Lung (tissue), 17 donors: ENCODE measurements at places on chromosomes 4 and X.
A peak's percentile ranks its signal among the peaks of the same experiment; 100 is the strongest.

- no peak for DNase-seq
Measured at GRCh38 chr4:81746071-81746470, 274.4 kb upstream of the RASGEF1B start.

GRCh38 chrX:47802589-47802988 lies 34.1 kb upstream of the ZNF81 start:
- DNase-seq = no peak

DNA sequence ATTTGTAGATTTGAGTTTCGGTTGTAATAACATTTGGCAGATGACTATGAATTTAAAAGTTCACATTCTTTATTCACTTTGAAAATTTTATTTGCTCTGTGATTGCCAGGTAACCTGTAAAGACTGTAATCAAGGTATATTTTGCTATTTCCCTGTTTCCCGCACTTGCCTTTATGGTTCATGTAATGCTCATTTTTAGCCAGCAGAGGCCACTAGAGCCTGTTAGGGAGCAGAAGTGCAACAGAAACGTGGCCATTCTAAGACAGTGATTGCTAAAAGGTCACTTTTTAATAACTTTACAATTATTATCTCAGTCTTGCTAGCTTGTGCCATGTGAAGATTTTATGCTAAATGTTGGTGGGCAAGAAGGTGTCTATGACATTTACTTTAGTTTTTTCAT lies 12.4 kb downstream of the YIPF6 start:
- peak; percentile 34 for DNase-seq

DNA sequence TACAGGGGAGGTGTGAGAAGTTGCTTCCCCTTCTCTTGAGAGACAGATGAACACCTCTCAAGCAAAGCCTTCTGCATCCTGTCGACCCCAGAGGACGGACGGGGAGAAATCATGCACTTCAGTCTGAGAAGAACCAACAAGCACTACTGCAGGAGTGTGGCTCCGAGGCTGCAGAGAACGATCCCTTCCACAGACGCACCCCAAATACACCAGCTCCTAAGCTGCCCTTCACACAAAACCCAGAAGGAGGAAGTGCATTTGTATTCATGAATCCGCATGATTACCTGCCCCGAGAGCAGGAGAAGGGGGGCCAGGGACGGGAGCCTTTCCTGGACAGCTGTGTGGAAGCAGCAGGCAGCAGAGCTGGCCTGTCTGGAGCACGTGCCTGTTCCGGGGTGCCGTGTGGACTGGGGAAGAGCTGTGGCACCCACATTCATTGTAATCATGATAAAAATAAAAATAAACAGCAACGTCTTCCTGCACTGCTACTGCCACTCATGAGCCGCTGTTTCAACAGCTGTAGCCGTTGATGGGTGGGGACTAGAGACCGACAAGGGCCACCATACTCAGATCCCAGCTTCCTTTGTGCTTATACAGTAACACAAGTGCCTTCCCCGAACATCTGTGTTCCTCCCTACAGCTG lies 42.9 kb downstream of the ACSL1 start:
- no peak for DNase-seq

DNA sequence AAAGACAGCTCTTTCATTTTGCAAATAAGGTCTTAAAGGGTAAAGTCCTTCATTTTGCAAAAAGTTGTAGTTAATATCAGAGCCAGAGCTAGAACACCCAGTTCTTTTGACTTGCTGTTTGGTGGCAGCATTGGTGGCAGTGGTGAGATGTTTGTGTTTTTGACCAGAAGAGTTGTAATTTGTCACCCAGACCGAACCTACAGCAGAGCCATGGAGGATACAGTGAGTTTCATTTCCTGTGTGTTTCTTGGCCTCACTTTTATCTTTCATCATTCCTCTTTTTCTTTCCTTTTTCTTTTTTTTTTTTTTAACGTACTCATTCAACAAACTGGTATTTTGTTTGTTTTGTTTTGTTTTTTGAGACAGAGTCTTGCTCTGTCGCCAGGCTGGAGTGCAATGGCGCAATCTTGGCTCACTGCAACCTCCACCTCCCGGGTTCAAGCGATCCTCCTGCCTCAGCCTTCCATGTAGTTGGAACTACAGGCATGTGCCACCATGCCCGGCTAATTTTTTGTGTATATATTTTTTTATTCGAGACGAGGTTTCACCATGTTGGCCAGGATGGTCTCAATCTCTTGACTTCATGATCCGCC lies 116.4 kb downstream of the AFF1 start:
- no peak for DNase-seq

DNA sequence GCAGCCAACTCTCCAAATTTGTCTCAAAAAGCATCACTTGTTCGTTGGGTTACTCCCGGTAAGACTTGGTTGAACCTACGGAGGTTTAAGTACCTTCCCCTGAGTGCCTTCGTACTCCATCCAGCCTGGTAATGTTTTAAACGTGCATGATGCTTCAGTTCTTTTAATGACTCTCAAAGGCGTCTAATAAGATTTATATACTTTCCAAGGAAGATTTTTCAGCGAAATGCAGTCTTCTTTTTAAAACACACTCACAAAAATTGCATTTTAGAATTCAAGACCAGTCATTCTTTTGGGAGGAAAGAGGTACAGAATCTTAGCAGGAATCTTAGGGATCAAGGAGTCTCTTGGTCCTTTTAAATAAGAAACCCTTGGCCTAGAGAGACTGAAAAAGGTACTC lies 430 bp upstream of the TRPC3 start:
- DNase-seq = no peak

- DNase-seq = peak; percentile 86
Measured at GRCh38 chrX:8913655-8914409, 112.6 kb upstream of the FAM9A start.

GRCh38 chrX:151776181-151776731 lies 41.7 kb downstream of the CNGA2 start:
- peak; percentile 17 for DNase-seq

DNA sequence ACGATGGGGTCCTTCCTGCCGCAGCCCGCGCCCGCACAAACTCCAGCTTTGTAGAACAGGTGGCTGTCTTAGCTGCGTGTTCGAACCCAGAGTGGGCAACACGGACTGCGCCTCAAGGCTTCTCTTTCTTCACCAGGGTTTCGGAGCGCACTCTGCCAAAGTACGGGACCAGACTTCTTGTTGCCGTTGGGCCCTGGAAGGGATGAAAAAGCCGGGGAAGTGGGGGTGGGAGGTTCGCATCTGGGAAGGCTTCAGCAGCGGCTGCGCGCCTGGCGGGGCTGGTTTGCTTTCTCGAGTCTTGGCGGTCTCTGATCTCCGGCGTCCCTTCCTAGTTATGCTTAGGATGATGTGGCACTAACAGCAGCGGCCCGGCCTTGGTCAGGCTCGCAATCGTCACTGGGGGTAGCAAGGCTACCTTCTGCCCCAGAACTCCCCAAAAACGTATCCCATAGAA lies 673 bp downstream of the PARM1 start:
- DNase-seq = no peak

GRCh38 chr4:3297066-3297859 lies 4.4 kb downstream of the RGS12 start:
- no peak for DNase-seq

- no peak for DNase-seq
Measured at GRCh38 chr4:11614426-11614825, 185.7 kb upstream of the HS3ST1 start.

- peak; percentile 92 for DNase-seq
Measured at GRCh38 chrX:47581731-47582647, at the start of gene TIMP1. TIMP1 (plus strand) TSS chrX:47582436; CDS start chrX:47583416, 980 bp downstream.

DNA sequence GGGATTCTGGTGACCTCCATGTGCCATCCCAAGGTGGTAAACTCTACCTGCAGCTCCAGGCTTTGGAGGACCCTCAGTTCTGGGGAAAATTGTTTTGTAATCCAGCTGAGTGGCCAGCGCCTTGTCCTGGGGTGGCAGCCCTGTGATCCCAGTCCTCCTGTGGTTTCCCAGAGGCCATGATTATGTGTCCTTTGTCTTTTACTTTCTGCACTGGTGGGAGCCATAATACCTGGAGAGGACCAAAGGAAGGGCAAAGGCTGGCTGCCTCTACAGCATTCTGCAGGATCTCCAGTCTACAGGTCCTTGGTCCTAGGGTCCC lies 64.0 kb downstream of the NBDY start:
- no peak for DNase-seq

DNA sequence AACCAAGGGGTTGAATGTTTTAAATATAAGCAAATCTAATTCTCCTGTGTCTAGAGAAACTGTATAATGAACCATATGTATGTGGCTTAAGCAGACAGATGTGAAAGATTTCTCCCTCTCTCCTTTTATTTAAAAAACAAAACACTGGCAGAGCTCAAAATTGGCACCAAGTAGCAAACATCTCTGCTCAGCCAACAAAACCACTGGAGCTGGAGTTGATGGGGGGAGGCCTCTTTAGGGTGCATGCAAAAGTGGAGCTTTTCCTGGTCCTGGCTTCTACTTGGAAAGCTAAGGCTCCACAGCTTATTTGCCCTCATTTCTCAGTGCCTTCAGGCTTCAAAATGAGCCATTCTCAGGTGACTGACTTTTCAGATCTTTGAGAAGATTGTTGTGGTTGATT lies 95.6 kb downstream of the REPS2 start:
- peak; percentile 71 for DNase-seq

GRCh38 chr4:153266988-153267387 lies 62.7 kb downstream of the TRIM2 start:
- DNase-seq = peak; percentile 88

DNA sequence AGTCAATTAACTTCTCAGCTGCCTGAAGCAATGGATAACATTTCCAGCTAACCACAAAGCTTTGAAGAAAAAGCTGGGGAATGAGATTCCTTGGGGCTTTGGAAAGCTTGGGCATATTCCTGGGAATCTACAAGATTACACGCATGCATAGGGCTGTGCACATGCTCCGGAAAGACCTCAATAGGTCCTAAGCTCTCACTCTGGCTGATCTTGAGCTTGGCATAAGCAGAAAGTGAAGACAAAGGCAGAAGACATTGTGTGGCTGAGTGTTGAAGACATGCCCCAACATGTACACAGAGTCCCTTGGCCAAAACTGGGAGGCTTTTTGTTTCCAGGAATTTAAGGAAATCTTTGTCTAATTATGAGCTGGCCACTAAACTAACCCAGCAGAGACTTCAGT lies 31.2 kb downstream of the ATG4A start:
- no peak for DNase-seq

DNA sequence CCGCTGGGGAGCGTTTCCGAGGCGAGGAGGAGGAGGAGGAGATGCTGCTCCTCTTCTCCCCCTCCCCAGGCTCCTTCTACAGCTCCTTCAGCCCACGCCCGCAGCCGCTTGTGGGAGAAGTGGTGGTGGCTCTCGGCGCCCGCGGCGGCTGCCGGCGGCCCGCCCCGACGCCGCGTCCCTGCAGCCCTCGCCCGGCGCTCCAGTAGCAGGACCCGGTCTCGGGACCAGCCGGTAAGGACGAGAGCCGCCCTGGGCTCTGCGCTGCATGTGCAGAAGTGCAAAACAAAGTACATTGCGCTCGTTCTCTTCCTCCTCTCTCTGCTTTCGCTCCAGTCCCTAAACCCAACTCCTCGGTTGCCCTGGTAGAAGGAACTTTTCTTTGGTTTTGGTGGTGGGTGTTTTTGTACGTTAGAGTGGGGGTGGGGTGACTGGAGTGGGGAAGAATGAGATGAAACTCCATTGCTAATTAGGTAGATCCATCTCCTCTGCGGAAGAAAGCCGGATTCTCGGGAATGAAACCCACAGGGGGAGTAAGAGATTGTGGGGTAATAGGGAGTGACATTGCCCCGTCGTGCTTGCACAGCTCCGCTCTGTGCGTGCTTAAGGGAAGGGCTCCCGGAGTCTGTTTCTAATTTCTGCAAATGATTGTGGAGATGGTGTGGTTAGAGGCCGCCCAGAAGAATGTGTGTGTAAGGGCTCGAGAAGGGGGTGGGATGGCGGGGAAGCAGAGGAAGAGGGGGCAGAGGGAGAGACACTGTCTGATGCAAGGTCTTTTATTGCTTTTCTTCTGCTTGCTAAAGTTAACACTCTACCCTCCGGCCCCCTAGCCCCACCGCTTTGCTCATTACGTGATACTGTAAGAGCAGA lies 677 bp downstream of the PTPN13 start:
- DNase-seq = peak; percentile 69

DNA sequence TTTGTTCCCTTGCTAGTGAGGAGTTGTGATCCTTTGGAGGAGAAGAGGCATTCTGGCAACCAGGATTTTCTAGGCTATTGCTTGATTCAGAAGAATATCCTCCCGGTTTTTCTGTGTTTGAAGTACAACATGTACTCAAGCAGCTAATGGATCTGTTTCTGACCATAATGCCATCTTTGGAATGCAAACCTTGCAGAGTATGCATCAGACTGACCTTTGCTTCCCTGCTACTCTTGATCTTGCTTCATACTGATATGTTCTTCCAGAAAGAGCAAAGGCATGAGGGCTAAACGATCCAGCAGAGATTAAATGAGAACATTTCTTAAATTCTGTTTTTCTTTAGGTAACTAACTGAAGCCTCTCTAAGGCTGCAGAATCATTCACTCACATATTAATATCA lies 265.4 kb upstream of the SLC7A11 start:
- no peak for DNase-seq

GRCh38 chr4:30790123-30790522 lies 70.0 kb downstream of the PCDH7 start:
- no peak for DNase-seq

DNA sequence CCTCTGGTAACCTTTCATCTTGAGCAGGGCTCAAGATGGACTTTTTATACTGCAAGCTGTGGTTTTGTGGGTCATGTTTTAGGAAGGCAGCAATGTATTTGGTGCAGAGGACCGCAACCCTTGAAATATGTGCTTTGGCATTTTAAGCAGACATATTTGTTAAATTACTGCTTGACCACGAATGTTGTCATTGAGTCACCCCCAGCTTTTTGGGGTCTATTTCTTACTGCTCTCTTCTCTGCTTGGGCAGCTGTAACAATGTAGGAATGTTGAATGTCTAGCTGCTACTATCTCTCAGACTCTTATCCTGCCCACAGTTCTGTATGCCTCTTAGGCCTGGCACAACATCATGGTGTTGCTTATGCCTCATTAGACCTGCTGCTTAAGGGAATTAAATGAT lies 6.0 kb downstream of the RBPJ start:
- DNase-seq = no peak
